ENCODE measurements at places on chromosomes 1 and 21.

GRCh38 chr21:33412832-33413519 lies 9.8 kb downstream of the IFNGR2 start:
- no peak overlapping the region for H3K27ac ChIP-seq
- H3K4me3 ChIP-seq = no peak overlapping the region
- H3K36me3 ChIP-seq = no peaks in the 10 kb centered on the region
- peaks cover 41% of the 10 kb centered on the region for H3K4me1 ChIP-seq
- H3K27me3 ChIP-seq = no peaks in the 10 kb centered on the region

DNA sequence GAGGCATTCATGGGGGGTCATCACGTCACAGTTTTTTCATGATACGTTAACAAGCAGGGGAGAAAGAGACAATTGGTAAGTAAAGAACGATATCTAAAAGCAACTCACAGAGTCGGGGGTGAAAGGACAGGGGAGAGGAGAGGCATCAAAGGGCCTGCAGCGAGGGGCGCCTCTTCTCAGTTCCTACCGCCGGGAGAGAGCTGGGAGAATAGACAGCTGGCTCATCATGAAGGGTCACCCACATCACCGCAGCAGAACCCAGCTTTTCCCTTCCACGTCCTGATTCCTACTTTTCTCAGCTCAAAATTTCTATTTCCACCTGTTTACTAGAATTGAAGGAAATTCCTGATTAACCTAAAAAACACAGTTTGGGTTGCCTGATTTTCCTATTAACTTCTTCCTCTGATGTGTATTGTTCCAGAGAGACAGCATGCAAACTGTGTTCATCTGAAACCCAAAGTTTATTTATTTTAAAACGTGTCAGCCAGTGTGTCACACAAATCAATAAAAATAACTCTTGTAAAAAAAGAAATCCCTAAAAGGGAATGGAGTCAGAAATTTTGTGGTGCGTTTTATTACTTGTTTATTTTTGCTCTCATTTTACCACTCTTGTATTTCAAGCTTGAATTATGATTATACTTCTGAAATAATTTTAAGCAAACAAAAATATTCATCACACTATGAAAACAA lies 75.4 kb downstream of the SLC25A24 start:
- H3K4me3 ChIP-seq = no peak overlapping the region
- H3K27ac ChIP-seq = no peak overlapping the region
- H3K27me3 ChIP-seq = no peaks in the 10 kb centered on the region
- no peak for DNase-seq

GRCh38 chr1:58434607-58435006 lies 111.9 kb downstream of the OMA1 start:
- DNase-seq = no peak
- H3K36me3 ChIP-seq = no peaks in the 10 kb centered on the region
- H3K27ac ChIP-seq = no peak overlapping the region
- H3K4me1 ChIP-seq = peaks cover 7% of the 10 kb centered on the region

DNA sequence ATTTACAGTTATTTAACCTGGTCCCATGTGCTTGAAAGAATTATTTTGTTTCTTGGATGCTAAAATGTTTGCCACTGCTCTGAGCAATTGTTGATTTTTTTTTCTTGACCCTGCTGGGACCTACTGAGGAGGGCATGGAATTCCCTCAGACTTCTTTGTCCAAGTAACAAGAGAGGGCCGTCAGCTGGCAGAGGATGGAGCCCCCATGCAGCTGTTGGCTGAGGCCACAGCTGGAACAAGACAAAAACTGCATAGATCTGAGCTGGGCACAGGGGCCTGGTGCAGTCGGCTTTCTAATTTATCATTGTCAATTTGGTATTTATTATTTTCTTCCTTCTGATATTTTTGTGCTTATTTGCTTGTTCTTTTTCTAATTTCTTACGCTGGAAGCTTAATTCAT lies 39.6 kb upstream of the ABCG1 start:
- H3K4me3 ChIP-seq = no peak overlapping the region
- no peak overlapping the region for H3K27ac ChIP-seq
- no peaks in the 10 kb centered on the region for H3K36me3 ChIP-seq
- H3K4me1 ChIP-seq = no peaks in the 10 kb centered on the region

GRCh38 chr1:178940068-178940765 lies 69.3 kb upstream of the ANGPTL1 start:
- H3K27ac ChIP-seq = peak overlapping the region; percentile 83
- H3K27me3 ChIP-seq = no peaks in the 10 kb centered on the region
- H3K4me1 ChIP-seq = peaks cover 27% of the 10 kb centered on the region
- H3K36me3 ChIP-seq = no peaks in the 10 kb centered on the region
